Fibroblast of skin of scalp (primary cell): ENCODE measurements at places on chromosomes 2 and 18.
A peak's percentile ranks its signal among the peaks of the same experiment; 100 is the strongest.

DNA sequence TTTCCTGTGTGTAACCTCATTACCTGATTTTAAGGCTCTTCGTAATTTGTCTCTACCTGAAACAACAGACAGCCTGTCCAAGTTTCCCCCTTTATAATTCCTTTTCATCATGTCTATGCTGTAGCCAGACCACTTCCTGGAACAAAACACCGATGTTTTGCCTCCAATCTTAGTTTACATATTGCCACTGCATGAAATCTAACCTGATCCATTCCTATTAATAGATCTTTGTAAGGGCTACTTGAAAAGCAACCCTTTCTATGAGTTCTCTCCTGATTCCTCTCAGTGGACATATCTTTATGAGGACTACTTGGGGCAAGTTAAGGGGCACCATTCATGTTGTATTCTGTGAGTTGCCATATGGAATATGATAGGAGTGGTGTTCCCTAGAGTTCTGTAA is 30.9 kb downstream of the ZNF638 start:
- DNase-seq: no peak

GRCh38 chr2:219727771-219728429 is 100.5 kb downstream of the SLC4A3 start:
- peak; percentile 9 for DNase-seq

- DNase-seq: no peak
These were observed 93.5 kb downstream of the FAM124B start for GRCh38 chr2:224308272-224308911.

DNA sequence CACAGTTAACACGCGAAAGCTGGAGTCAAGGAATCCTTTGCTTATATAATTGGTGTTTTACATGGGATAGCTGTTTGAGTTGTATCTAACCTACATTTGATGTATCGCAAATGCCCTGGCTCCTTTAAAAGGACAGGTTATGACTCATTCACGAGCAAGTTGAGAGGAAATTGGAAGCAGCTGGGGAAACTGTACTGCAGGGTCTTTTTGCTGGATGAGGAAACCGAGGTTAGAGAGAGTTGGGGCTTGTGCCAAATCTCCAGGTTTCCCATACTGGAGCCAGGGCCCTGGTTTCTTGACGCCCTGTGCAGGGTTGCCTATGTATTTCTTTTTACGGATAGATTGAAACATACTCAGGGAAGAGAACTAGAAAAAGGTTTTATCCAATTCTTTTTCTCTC is 60.0 kb upstream of the SPTBN1 start:
- DNase-seq: peak; percentile 78

DNA sequence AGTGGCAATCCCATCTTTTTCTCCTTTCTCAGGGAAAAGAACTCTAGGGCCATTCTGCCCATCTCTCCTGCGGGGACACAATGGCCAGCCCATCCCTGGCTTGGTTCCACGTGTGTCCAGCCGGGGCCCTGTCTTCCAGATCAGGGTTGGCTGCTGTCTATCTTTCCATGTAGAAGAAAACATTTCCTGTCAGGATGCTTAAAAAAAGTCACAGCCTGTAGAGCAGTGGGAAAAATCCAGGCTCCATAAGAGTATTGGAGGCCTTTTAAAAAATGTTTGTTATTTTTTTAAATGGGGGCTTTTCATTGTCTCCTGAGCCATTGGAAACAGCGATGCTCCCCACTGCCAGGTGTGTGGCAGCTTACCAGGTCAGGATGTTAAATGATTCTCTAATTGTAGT is 105.6 kb downstream of the TGFA start:
- no peak for DNase-seq

DNA sequence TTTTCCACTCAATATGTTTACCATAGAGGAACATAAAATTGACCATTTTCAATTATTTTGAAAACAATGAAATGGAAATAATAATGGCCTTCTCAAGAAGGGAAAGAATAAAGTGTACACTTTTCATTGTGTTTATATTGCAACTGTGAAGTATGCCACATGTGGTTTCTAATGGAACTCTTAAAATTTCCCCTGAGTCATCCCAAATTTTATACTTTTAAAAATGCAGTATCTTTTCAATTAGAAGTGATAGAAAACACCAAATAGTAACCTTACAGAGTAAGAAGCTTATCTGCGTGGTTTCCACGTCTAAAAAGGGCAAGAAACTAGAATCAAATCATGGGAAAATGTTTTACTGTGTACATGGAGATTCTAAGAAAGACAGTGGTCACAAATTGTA is 70.0 kb downstream of the SCG2 start:
- DNase-seq: peak; percentile 38

GRCh38 chr18:9869715-9870430 is 15.9 kb upstream of the TXNDC2 start:
- DNase-seq: peak; percentile 40

DNA sequence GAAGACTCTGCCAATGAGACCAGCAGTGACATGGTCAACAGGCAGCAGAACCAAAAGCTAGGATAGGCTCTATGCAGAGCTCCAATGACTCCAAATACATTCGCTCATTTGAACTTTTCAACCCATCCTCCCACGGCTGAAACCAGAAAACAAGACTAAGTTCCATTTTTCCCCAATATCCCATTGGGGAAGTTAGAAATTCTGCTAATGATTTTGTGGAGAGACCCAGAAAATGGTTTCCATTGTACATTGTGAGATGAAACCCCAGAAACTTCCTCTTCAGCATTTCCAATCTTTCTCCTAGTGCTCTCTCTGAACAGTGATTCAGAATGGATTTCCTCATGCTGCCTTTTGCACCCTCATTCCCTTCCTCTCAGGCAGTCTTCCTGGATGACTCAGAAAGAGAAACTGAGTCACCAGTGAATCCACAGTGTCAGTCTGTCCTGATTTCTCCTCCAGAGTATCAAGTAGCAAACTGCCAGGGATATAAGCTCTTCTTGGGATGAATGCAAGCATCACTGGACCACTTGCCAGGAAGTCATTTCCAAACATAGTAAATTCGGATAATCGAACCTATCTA is 467.7 kb upstream of the ID2 start:
- no peak for DNase-seq

DNA sequence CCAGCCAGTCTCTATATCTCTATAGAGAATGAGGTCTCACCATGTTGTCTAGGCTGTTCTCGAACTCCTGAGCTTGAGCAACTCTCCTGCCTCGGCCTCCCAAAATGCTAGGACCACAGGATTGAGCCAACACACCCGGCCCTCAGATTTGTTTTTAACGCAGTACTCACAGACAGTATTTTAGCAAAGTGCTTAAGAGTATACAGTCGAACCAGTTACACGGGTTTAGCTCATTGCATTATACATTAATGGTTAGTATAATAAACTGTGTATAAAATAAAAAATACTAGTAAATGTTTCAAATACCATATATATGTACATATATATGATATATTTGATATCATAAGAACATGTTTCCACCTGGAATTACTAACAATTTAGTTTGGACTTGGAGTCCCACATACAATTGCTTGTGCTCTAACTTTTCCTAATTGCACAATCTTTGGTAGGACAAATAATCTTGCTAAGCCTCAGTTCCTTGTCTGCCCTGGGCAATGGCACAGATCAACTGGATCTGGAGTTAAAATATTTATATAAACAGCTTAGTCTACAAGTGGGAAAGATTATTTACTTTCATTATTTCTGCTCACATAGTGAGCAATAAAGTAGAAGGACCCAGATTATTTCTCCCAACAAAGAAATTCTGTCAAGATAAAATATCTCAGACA is 508.9 kb upstream of the LRATD1 start:
- no peak for DNase-seq

- DNase-seq: no peak
These were observed 648.5 kb downstream of the IRS1 start for GRCh38 chr2:226151157-226151556.

DNA sequence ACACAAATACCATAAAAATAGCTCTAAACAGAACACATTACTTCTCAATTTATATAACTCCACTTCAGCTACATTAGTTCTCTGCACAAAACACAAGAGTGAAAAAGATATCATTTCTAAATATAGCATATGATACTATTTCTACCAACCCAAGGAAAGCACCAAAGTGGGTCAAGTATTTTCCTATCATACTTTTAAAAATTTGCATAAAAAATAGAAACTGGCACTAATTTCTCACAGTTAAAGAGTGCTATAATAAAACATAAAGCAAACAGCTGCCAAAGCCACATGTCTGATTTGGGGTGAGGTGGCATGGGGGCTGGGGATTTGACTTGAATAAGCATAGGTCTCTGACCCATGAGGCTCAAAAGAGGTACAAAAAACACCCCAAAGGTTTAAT is 61.5 kb downstream of the BARD1 start:
- DNase-seq: no peak

DNA sequence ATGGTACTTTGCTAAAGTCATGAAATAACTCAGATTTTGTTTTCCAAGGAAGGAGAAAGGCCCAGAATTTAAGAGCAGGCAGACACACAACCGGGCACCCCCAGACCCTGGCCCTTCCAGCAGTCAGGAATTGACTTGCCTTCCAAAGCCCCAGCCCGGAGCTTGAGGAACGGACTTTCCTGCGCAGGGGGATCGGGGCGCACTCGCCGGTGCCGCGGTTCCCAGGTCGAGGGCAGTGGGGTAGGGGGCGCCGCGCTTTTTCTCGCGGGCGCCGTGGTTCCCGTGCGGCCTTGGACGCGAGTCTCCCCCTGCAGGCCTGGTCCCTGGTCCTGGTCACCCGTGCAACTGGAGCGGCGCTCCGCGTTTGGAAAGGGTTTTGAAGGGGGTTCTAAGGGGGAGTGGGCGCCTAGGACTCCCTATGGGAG is 1.2 kb downstream of the ZNF236 start:
- peak; percentile 28 for DNase-seq

GRCh38 chr18:5720132-5720531 is 175.2 kb downstream of the TMEM200C start:
- DNase-seq: no peak

- DNase-seq: no peak
These were observed 54.7 kb downstream of the SLC66A2 start for GRCh38 chr18:79896738-79897137.

DNA sequence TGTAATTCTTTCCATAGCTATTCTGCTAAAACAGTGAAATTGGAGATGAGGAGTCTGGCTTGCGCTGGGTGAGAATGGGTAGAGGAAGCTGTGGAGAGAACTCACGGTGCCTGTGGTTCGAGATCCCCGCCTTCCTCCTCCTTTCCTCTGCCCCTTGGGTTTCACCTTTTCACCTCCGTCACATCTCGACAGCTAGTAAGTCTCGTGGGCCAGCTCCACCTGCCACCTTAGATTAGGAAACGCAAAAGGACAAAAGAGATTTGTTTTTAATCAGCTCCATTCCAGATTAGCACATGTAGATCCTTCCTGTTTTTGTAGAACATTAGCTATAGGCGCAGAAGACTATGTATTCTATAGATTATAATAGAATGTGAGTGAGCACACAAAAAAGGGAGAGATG is 20.6 kb downstream of the TRIB2 start:
- DNase-seq: no peak

DNA sequence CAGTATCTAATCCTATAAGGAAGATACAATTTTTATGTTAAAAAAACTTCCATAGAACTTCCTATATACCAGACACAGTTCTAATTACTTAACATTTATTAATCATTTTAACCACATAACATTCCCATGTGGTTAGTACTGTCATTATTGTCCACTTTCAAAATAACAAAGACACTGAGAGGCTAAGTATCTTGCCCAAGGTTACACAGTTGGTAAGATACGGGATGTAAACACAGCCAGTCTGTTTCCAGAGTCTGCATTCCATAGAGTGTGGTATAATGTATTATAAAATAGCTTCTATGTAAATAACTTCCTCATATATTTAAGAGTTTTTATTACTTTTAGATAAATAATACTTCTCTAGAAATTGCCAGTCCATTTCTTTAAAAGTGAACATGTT is 383.3 kb upstream of the ETAA1 start:
- peak; percentile 2 for DNase-seq

- no peak for DNase-seq
These were observed 27.7 kb upstream of the CYP27A1 start for GRCh38 chr2:218754201-218754600.

- no peak for DNase-seq
These were observed 262.0 kb downstream of the TNS1 start for GRCh38 chr2:217740756-217741155.

- DNase-seq: no peak
These were observed 29.2 kb upstream of the PELI1 start for GRCh38 chr2:64173156-64174135.

GRCh38 chr18:42242758-42243157 is 287.7 kb downstream of the PIK3C3 start:
- DNase-seq: no peak

GRCh38 chr18:2538844-2539243 is 32.5 kb downstream of the METTL4 start:
- DNase-seq: no peak

DNA sequence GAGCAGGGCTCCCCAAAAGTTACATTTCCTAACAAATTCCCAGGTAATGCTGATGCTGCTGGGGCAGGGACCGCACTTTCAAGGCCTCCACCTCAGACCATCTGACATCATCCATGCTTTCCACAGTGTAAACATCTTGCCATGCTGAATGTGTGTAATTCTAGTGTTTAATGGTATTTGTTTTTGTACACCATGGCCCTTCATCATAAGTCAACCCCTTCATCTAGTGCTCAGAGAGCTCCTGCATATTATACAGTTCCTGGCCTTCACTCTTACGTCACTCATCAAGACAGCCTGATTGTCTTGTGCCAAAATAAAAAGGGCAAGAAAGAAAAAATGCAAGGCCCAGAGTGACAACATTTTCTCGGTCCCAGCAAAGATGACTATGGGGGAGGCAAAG is 77.5 kb upstream of the ZFP36L2 start:
- no peak for DNase-seq

GRCh38 chr2:233081232-233081730 is 21.1 kb downstream of the INPP5D start:
- no peak for DNase-seq

DNA sequence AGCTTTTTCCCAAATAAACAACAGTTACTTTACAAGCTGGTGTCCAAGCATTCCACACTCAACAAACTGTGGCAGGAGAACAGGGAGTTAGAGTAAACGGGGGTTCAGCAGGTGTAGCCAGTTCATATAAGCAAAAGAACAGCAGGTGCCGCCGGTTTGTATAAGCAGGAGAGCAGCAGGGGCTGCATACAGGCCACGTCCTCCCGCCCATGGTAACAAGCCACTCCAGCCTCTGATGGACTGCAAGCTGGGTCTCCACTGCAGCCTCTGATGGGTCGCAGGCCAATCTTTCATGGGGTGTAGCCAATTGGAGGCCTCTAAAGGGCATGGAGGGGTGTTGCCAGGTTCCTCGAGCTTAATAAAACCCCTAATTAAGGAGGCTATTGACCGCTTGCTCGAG is 189.3 kb downstream of the ANKRD30B start:
- no peak for DNase-seq

- DNase-seq: no peak
These were observed 145.2 kb downstream of the EPHA4 start for GRCh38 chr2:221426929-221427328.
